ENCODE measurements at places on chromosomes 1 and 21. TPM values are rescaled to one million over a fixed set of nuclear protein-coding genes. Genes with fewer than 3 reads are reported as not detected.

TNFRSF1B gene
- total RNA-seq: 77.7 TPM

AKNAD1 gene
- not detected for total RNA-seq

ZNF326 gene
- total RNA-seq: 25.2 TPM

C2CD2 gene
- total RNA-seq: 84.1 TPM

CCDC27 gene
- not detected for total RNA-seq

SPRR2B gene
- total RNA-seq: not detected

KRTAP20-3 gene
- total RNA-seq: not detected

OXCT2 gene
- total RNA-seq: not detected

SLC9C2 gene
- not detected for total RNA-seq

HORMAD1 gene
- not detected for total RNA-seq

SPRR1B gene
- not detected for total RNA-seq

GJC2 gene
- 0.82 TPM for total RNA-seq

CD1E gene
- not detected for total RNA-seq

Data from subcutaneous adipose tissue (tissue), 4 donors.